Stimulated activated CD8-positive, alpha-beta memory T cell treated with anti-CD3 and anti-CD28 coated beads, Interleukin-4, amount 100 ng/mL, for 48 hours (primary cell): ENCODE measurements at places on chromosomes 5 and 9.

- DNase-seq = no peak
These were observed 56.2 kb downstream of the ABHD17B start for GRCh38 chr9:71854811-71855210.

GRCh38 chr9:4721736-4722135 is 19.3 kb downstream of the AK3 start:
- no peak for DNase-seq

- no peak for DNase-seq
These were observed 1262.6 kb downstream of the EFNA5 start for GRCh38 chr5:106408141-106408540.

- DNase-seq = no peak
These were observed 8.3 kb downstream of the PAX5 start for GRCh38 chr9:37025823-37026112.
